ENCODE measurements at places on chromosomes 11 and 22.

- no peak for DNase-seq
Observed at GRCh38 chr11:111066846-111067245, 178.7 kb upstream of the POU2AF2 start.

- DNase-seq: no peak
Observed at GRCh38 chr11:95545116-95545875, 244.3 kb downstream of the FAM76B start.

DNA sequence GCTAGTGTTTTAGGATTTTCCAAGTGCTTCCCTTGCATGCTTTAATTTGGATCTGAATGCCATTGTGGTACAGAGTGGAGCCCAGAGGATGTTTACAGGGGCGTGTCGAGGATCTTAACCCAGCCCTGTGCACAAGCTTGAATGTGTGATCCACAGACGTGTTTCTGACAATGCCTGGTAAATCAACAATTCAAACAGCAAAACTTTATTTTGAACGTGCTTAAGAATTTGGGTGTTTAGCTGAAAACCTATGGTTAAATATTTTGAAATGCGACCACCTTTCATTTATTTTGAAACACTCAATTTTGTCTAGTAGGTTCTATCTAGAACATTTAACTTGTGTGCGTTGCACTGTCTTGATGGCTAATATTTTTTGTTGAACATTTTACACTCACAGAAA is 1.8 kb downstream of the TUBA8 start:
- no peak for DNase-seq

- peak; percentile 82 for DNase-seq
Observed at GRCh38 chr11:68751331-68751856, at the start of gene TESMIN. TSS of gene TESMIN (minus strand) at chr11:68751520. CDS start at chr11:68750660, 860 bp downstream.

- DNase-seq: peak; percentile 83
Observed at GRCh38 chr11:64743591-64744543, at the start of gene RASGRP2. TSS of gene RASGRP2 (minus strand) at chr11:64744142. CDS start at chr11:64742866, 1,276 bp downstream.
